ENCODE measurements at places on chromosomes 5 and 9. TPM values are rescaled to one million over a fixed set of nuclear protein-coding genes. Genes with fewer than 3 reads are reported as not detected.

Gene NSG2
- total RNA-seq = not detected

Gene FAM221B
- not detected for total RNA-seq

Gene WNK2
- total RNA-seq = 1.2 TPM

Gene ARSK
- total RNA-seq = 4.6 TPM

Gene LCP2
- 254 TPM for total RNA-seq

Gene ADRB2
- 0.21 TPM for total RNA-seq

DNA sequence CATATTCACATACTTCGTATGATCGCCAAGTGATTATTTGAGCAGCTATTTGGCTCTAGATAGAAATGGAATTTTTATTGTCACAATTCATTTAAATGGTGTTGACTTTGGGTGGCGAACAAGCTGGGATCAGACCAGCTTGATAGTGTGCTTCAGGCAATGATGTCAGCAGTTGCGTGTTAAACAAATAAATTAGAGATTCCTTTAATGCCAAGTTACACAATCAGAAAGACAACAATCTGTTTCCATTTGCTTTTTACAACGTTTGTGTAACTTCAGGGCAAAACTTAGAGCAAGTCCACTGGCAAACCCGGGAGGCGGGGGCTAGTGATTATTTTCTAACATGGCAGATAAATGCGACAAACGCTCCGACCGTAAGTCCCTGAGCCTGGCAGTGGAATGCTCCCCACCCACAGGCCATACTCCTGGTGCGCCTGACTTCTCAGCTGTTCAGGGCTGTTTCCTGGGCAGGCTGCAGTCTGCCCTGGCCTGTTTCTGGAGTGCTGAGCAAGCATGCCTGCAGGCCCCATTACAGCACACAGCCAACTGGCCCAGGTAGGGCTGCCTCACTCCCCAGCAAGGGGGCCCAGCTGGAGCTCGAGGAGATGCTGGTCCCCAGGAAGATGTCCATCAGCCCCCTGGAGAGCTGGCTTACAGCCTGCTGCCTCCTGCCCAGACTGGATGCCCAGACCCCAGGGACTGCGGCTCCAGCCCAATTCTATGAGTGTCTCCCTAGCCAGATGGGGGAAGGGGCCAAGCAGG, 88.7 kb downstream of the BASP1 start:
- DNase-seq = no peak

DNA sequence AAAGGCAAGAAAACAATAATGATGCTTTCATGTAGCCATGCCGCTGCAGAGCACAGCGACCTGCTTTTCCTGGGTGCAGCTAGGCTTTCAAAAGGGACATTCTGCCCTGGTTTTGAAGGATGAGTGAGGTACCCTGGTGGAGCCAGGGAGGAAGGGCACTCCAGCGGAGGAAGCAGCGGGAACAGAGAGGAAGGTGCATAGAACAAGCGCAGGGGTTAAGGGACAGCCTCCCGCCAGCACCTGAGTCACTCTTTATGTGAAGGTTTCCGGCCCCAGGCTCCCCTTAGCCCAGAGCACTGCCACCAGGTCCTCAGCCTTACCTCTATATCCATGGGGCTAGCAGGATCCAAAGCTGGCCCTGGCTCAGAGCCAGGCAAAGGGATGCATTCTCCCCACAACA, 221.1 kb downstream of the CDK5RAP2 start:
- DNase-seq = no peak

GRCh38 chr5:116444373-116445295, 130.0 kb downstream of the SEMA6A start:
- no peak for DNase-seq

DNA sequence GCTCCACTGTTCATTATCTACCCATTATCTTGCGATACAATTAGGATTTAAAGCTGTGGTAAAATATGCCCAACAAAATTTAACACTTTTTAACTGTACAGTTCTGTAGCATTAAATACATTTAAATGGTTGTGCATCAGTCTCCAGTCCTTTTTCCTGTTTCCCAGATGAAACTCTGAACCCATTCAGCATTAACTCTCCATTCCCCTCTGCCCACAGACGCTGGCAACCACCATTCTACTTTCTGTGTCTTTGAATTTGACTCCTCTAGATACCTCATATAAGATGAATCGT, 2.9 kb upstream of the TRIM7 start:
- no peak for DNase-seq

- no peak for DNase-seq
Observed at GRCh38 chr5:176388003-176388443, 375 bp downstream of the NOP16 start.

DNA sequence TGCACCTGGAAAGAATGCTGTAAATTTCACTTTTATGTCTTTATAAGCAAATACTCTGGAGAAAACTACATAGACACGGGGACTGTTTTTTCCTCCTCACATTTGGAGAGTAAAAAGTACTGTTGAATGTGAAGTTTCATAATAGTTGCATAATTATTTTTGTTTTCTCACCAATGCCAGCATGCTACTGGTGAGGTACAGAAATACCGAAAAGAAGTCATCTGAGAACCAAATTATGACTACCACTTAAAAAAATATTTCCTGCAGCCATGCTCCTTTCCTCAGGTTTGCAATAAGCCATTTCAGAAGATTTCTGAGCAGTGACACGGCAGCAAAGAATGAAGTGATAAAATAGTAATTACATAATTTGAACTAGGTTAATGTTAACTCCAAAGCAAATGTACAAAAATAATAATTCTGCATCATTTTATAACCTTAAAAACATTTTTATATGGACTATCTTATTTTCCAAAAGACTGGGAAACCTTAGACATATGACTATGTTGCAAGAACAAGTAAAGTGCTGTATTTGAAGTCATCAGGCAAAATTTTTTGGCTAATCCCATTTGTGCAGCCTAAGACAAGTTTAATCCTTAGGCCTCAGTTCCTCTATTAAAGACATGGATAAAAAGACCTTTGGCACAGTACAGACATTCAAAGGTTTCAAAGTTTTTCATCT, 144.7 kb downstream of the PCSK1 start:
- DNase-seq = no peak
